Suppressor macrophage treated with lipopolysaccharide for 4 hours (primary cell): ENCODE measurements at places on chromosomes 1 and 21.

DNA sequence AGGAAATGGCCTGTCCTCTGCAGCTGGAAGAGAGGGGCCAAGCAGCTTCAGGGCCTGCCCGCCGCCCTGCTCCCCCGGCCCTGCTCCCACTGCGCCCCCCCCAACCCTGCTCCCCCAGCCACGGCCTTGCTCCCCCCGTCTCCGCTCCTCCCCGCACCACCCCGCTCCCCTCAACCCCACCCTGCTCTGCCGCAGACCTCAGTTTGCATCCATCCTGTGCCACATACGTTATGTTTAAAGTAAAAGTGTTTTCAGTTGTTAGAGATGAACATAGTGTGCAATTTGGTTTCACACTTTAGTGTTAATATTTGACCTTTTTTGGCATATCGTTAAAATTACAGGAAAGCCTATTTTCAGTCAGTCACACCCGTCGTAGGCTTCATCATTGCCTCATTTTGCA, 34.1 kb upstream of the DIP2A start:
- DNase-seq: no peak

- DNase-seq: no peak
Measured at GRCh38 chr1:19792237-19793002, 7.3 kb downstream of the TMCO4 start.

- DNase-seq: no peak
Measured at GRCh38 chr21:34262469-34262845, 101.3 kb upstream of the KCNE2 start.

GRCh38 chr1:190597294-190597693, 119.6 kb upstream of the BRINP3 start:
- no peak for DNase-seq

DNA sequence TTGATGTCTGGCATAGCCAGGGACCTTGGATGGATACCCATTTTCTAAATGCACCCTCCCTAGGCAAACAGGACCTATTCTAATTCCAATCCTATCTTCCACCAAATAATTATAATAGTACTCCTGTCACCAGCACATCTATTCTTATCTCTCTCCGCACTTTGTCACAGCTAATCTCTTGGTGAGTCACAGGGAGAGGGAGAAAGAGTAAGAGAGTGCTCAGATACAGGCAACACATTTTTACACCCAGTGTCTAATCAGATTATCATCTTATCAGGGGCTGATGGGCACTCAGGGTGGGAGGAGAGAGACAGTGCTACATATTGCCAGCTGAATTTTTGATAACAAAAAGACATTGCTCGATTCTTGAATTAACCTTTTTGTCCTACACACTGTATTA, 275.0 kb upstream of the BEND5 start:
- DNase-seq: no peak

GRCh38 chr1:216604771-216605170, 118.5 kb downstream of the ESRRG start:
- DNase-seq: no peak

DNA sequence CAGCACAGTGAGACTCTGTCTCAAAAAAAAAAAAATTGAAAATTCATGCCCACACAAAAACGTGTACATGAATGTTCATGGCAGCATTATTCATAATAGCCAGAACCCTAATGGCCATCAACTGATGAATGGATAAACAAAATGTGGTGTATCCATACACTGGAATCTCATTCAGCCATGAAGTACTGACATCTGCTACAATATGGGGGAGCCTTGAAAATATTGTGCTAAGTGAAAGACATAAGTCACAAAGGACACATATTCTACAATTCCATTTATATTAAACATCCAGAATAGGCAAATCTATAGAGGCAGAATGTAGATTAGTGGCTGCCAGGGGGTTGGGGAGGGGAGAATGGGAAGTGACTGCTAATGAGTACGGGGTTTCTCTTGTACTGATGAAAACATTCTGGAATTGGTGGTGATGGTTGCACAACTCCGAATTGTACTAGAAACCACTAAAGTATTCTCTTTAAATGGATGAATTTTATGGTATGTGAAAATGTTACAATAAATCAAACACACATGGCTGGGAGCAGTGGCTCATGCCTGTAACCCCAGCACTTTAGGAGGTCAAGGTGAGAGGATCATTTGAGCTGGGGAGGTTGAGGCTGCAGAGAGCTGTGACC, 33.0 kb upstream of the KCNN3 start:
- DNase-seq: no peak

- DNase-seq: no peak
Measured at GRCh38 chr21:43794311-43794710, 4.9 kb downstream of the RRP1 start.

GRCh38 chr1:96116731-96117130, 604.9 kb upstream of the PTBP2 start:
- no peak for DNase-seq

GRCh38 chr1:178713259-178713658, 11.8 kb upstream of the RALGPS2 start:
- no peak for DNase-seq

GRCh38 chr1:240194120-240194519, 102.4 kb downstream of the FMN2 start:
- no peak for DNase-seq

DNA sequence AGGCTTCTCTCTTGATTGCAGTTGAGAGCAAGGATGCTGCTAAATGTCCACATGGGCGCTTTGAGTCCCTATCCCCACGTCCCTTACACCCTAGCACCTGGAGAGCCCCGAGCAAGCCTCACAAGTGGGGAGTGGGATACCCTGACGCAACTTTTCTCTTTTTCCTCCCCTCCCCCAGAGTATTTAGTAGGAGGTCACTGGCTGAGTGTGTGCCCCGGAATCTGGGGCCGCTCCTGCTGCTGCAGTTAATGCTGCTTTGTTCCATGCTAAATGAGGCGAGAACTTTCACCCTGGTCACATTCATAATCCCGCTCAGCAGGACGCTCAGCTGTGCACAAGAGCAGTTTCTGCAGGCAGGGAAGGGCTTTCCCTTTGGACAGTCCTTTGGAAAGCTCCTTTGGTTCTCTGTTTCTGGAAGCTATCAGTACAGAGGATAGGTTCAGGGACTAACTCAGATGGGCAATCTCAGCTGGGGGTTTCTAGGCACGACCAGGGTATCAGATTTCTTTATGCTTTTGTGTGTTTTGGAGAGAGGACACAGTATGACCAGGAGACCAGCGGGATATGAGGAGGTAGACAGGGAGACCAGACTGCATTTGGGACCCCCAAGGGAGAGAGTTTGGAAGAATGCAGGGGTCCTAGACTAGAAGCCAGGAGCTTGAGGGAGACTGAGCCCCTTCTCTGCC, 75.9 kb downstream of the NOS1AP start:
- DNase-seq: no peak

DNA sequence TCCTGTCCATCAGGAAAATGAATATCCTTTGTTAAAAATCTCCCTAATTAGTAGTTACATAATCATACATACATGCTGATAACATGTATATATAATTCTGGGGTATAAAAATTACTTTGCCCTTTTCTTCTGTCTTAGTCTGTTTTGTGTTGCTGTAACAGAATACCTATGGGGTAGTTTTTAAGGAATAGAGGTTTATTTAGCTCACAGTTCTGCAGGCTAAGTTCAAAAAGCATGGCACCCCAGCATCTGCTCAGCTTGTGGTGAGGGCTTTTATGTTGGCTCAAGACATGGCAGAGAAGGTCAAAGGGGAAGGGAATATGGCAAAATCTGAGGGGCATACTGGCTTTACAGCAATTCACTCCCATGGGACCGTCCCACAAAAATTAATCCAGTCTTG, 16.3 kb upstream of the RPS6KC1 start:
- DNase-seq: no peak

DNA sequence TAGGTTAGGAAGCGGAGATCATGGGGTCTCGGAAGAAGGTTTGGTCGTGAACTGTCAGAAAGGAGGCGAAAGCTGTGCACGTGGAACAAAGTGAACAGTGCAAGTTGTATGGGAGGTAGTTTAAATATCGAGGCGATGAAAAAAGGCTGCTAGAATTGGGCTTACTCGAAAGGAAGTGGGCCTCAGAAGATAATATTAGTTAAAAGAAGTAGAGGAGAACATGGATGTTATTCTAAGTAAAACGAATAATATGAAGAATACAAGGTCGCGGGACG, 571 bp downstream of the WDR3 start:
- no peak for DNase-seq

DNA sequence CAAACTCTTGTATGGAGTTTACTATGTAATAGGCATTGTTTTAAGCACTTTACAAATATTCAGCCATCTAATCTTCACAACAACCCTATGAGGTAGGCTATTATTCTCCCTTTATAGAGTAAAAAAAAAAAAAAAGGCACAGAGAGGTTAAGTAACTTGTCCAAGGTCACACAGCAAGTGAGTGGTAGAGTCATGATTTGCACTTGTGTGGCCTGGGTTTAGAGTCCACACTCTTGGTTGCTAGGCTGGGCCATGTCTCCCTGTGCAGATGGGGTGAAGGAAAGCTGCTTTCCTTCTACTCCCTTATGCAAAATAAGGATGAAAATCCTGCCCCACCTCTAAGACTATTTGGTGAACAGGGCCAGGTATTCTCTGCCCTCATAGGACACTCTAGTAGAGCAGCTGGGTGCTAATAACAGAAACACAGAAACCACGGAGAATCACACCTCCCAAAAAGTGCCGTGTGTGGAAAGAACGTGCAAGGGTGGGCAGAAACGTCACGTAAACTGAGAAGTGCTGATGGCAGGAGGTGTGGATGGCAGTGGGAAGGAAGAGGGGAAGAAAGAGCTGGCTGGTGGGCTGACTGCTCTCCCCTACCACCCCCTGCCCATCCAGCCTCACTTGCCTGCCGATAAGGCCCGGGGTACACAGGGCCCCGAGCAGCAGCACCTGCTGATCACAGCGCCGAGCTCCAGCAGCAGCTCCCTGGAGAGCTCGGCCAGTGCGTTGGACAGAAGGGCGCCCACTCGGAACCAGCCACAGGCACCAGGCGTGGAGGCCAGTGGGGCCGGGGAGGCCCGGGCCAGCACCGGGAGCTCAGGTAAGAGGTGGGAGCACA, 28.3 kb upstream of the VPS13D start:
- peak; percentile 0 for DNase-seq

GRCh38 chr21:46356494-46357334, 32.8 kb downstream of the PCNT start:
- DNase-seq: no peak

- DNase-seq: no peak
Measured at GRCh38 chr1:165352442-165353293, 3.8 kb downstream of the LMX1A start.
